ENCODE measurements at places on chromosomes 5 and 9. TPM values are rescaled to one million over a fixed set of nuclear protein-coding genes. Genes with fewer than 3 reads are reported as not detected.

DNA sequence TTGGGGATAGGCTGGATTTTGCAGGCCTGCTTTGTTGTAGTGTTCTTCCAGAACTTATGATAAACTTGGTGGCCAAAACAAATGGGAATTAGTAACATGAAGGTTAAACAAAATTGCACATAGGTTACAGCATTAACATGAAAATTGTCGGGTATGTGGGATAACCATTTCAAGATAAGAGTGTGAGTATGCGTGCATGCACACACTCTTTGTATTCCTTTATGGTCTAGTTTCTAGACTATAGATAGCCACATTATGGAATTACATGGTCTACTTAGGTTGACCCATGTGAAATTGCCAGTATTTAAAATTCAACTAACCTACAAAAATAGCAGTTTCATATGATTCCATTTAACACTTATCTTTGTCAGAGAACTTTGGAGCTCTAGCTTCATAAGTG is 1.4 kb downstream of the HMGCR start:
- H3K36me3 ChIP-seq: no peaks in the 10 kb centered on the region
- H3K27me3 ChIP-seq: no peaks in the 10 kb centered on the region
- peaks cover 63% of the 10 kb centered on the region for H3K4me1 ChIP-seq

GRCh38 chr5:9739135-9739534 is 109.0 kb upstream of the TAS2R1 start:
- H3K36me3 ChIP-seq: no peaks in the 10 kb centered on the region
- H3K27ac ChIP-seq: no peak overlapping the region
- no peak overlapping the region for H3K4me3 ChIP-seq
- no peaks in the 10 kb centered on the region for H3K4me1 ChIP-seq

DNA sequence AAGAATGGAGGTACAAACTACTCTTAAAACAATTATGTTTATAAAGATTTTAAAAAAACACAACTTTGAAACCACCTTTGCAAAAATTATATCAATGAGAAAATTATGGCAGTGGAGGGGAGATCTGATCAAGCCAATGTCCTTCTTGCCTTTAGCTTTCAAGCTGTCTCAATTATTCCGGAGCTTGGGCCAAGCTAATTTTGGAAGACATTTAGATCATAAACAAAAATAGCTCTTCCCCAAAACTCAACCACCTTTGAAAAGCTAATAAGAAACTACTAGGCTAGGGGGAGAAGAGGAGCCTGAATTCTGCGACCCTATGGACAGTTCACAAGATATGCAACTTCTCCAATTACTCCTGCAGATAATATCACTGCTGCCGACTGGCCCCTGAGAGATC is 263.3 kb downstream of the ICE1 start:
- DNase-seq: no peak
- no peak overlapping the region for H3K4me3 ChIP-seq
- H3K27me3 ChIP-seq: no peaks in the 10 kb centered on the region
- no peak overlapping the region for H3K27ac ChIP-seq
- H3K36me3 ChIP-seq: no peaks in the 10 kb centered on the region
- no peaks in the 10 kb centered on the region for H3K4me1 ChIP-seq

- no peaks in the 10 kb centered on the region for H3K4me1 ChIP-seq
- no peak overlapping the region for H3K4me3 ChIP-seq
- peaks cover 28% of the 10 kb centered on the region for H3K36me3 ChIP-seq
- no peaks in the 10 kb centered on the region for H3K27me3 ChIP-seq
These were observed 18.6 kb downstream of the ARPC5L start for GRCh38 chr9:124880501-124880900.

Gene VCP
- total RNA-seq: 185 TPM

GRCh38 chr5:170426786-170427185 is 37.6 kb upstream of the KCNMB1 start:
- no peak overlapping the region for H3K4me3 ChIP-seq
- no peak overlapping the region for H3K27ac ChIP-seq
- no peaks in the 10 kb centered on the region for H3K27me3 ChIP-seq
- H3K4me1 ChIP-seq: no peaks in the 10 kb centered on the region
- H3K36me3 ChIP-seq: no peaks in the 10 kb centered on the region

Gene PDLIM4
- 25.6 TPM for total RNA-seq

Gene AFAP1L1
- 14.5 TPM for total RNA-seq

DNA sequence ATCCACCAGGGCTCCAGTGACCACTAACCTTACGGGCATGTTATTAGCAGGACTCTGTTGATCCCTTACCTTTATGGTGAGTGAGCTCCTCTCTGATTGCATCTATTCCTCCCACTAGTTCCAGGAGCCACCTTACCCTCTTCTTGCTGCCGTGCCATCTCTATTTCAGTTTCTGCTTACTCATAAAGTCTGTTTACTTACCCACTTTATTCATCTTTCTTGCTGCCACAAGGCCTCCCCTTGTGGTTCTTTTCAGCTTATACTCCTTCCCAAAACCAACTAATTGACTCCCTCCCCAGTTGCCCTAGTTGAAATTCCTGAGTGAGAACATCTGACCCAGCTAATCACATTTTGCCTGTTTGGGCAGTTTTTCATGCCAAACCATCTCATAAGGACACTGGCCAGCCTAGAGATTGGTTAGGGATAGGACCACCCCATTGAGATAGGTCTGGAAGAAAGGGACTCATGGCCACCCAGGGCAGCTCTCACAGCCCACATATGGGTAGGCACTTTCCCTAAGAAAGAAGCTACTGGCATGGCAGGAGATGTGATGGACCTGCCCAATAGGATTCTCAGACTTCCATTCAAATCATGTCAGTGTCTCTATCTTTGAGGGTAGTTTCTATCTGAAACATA is 412.7 kb downstream of the EFNA5 start:
- DNase-seq: no peak
- no peaks in the 10 kb centered on the region for H3K4me1 ChIP-seq
- H3K36me3 ChIP-seq: no peaks in the 10 kb centered on the region
- H3K27me3 ChIP-seq: no peaks in the 10 kb centered on the region
- no peak overlapping the region for H3K27ac ChIP-seq

Gene FGF10
- not detected for total RNA-seq

- H3K27me3 ChIP-seq: no peaks in the 10 kb centered on the region
- no peaks in the 10 kb centered on the region for H3K4me1 ChIP-seq
- DNase-seq: no peak
- no peak overlapping the region for H3K4me3 ChIP-seq
- no peak overlapping the region for H3K27ac ChIP-seq
These were observed 1009.7 kb upstream of the CDH6 start for GRCh38 chr5:30183795-30184194.

- H3K4me1 ChIP-seq: peaks cover 11% of the 10 kb centered on the region
- no peak overlapping the region for H3K27ac ChIP-seq
- H3K27me3 ChIP-seq: no peaks in the 10 kb centered on the region
These were observed 205.0 kb downstream of the CRB2 start for GRCh38 chr9:123561046-123561445.

- DNase-seq: no peak
- H3K27ac ChIP-seq: no peak overlapping the region
- H3K4me1 ChIP-seq: no peaks in the 10 kb centered on the region
- H3K36me3 ChIP-seq: no peaks in the 10 kb centered on the region
- H3K27me3 ChIP-seq: no peaks in the 10 kb centered on the region
These were observed 46.8 kb upstream of the FCN1 start for GRCh38 chr9:134964271-134965055.

Data from esophagus squamous epithelium (tissue), 5 donors.